ENCODE measurements at places on chromosomes 2 and 18.

- no peak for DNase-seq
Measured at GRCh38 chr2:8566774-8567468, 114.9 kb upstream of the ID2 start.

DNA sequence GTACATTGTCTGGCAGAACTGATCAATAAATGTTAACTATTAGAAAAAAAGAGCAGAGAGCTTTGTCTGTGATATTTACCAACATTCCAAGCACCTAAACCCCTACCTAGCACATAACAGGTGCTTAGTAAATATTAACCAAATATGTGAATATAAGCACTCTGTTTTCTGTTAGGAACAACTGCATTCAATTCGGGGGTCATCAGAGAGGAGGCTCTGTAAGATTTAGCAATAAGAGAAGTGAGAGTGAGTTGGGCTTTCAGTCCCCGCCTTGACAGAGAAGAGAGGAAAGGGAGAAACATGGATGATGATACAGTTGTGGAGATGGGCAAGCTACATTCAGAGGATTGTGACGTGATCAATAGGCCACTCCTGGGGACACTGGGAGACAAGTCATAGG is 47.7 kb downstream of the MYOM1 start:
- DNase-seq: no peak

DNA sequence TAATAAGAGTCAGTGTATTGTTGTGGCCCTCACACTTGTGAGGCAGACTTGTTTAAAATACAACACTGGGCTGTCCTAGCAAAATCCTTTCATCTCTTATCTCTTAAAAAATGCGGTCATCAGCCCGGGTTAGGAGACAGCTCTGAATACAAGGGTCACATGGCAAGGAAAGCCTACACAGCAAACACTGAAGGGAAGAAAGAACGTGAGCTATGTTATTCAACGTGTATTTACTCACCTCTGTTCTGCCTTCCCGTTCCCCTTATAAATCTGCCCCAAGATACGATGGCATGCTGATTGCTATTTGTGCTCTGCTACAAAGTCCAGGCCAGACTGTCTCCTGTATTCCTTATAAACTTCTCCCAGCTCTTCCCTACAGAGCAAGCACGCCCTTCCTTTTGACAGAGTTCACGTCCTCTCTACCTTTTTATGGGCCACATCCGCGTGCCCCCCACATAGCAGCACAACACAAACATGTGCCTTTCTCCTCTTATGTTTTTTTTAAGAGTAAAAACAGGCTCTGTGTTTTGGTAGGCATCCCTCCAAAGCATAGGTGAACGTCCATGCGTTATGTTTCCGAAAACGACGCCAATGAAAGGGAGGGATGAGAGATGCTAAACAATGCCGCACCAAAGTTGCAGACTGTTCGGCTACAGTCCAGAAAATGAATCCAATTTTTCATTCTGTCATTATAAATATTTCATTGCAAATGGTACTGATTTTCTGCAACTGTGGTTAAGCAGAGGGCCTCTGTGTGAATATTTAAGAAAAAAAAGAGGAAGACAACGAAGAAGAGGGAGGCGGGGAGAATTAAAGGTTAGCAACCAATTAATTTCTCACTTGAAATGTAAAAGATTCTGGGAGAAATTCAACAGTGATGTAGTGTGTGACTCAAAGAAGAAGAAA is 274.7 kb downstream of the ZNF521 start:
- no peak for DNase-seq

GRCh38 chr2:45743531-45744396 is 92.3 kb downstream of the PRKCE start:
- no peak for DNase-seq

DNA sequence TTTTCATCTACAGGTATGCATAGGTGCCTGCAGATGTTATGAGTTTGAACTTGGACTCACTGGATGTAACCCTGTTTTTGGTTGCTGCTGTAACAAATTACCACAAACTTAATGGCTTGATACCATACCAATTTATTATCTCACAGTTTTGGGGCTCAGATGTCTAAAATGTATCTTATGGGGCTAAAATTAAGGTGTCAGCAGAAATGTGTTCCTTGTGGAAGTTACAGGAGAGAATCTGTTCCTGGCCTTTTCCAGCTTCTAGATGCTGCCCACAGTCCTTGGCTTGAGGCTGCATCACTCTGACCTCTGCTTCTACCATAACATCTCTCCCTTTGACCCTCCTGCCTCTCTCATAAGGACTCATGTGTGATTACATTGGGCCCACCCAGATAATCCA is 47.6 kb downstream of the POLE4 start:
- no peak for DNase-seq

DNA sequence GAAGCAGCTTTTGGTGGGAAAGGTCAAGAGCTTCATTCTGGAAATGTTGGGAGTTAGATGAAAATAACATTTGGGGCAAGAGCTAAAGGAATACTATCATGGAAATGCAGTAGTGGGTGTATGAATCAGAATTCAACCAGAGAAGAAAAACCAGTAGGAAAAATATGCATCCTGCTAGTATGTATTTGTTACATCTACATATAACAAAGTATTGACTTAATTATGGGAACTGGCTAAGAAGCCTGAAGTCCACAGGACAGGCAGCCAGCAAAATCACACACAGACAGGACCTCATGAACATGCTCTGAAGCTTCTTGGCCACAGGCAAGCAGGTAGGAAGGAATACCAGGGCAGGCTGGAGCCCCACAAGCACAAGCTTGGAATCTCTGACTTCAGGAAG is 185.8 kb downstream of the FBXO15 start:
- no peak for DNase-seq

- no peak for DNase-seq
Measured at GRCh38 chr2:205034034-205034433, 488.8 kb downstream of the PARD3B start.

DNA sequence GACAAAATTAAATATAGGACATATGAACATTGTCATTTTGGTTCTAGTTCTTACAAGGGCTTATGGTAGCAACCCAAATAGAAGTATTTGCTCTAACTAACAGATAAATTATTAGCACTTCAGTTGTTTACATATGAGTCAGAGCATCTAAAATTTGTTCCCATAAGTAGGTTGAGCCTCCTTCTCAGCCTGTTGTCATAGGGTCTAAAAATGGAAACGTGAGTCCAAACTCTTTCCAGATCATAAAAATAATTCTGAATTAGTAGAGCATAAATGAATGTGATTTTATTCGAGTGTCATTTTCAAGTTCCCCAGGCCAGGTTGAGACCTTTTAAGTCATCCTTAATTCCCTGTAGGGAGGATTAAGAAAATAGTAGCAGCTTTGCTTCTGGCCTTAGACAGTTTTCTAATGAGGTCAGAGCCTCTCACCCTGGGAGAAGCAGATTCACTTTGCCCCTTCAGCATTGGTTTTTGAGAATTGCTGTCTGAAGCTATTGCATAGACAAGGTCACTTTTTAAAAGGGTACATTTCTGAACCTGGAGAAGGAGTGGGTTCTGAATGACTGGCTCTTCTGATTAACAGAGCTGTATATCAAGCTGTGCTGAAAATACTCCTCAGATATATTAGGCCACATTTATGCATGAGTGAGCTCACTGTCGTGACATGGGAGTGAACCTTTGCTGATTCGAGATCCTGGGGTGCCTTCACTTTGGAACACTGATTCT is 164.3 kb downstream of the NEDD4L start:
- no peak for DNase-seq

- peak; percentile 28 for DNase-seq
Measured at GRCh38 chr2:17470855-17471641, 47.2 kb downstream of the RAD51AP2 start.
